ENCODE measurements at places on chromosomes 2 and 18.

- DNase-seq: no peak
Observed at GRCh38 chr18:31301201-31301655, 16.7 kb upstream of the DSG1 start.

DNA sequence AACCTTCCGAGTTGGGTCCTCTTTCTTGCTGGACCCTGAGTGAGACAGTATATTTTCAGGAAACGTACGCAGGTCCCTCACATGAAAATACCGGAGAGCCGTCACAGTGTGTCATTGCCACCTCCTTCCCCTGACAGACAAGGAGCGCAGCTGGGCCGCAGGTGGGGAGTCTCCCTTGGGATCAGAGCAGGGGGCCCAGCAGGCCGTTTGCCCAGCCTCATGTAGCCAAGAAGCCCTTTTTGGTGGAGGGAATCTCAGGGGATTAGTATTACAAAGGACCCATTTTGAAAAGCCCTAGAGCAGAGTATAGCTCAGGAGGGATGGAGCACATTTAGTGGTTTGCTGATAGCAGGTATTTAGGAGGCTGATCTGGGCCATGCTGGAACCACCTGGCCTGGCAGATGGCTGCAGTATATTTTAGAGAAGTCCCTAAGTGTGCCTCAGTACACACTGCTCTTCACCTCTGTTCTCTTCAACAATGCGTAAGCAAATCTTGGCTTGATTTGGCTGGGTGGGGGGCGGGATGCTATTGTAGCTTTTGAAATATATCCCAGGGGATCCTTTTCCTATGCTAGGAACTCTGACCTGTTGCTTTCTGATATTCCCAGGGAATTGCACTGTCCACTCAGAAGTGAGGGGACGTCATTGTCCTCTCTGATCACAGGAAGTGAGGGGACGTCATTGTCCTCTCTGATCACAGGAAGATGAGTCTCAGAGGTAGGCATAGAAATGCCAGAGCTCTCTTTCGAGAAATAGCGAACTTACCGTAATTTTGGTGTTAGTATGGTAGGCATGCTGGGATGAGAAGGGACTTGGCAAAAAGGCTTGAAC is 171.9 kb downstream of the HRH4 start:
- DNase-seq: no peak

DNA sequence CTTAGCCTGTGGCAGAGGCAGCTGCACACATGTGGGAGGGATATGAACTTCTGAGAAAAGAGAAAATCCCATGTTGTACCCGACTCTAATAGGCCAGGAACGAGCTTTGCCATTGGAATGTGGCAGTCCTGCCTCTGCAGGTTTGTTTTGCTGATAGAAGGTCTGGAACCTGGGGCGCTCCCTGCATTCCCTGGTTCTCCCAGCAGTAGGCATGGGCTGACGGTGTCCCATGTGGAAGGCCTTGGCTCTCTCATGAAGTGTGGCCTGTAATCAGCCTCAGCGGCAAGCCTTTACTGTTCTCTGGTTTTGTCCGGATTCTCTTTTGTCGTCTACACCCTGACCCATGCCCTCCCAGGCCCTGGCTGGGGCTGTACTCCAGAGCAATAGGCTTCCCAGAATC is 72.3 kb downstream of the KIF5C start:
- no peak for DNase-seq

GRCh38 chr2:231387904-231388724 is 7.4 kb upstream of the B3GNT7 start:
- DNase-seq: no peak

DNA sequence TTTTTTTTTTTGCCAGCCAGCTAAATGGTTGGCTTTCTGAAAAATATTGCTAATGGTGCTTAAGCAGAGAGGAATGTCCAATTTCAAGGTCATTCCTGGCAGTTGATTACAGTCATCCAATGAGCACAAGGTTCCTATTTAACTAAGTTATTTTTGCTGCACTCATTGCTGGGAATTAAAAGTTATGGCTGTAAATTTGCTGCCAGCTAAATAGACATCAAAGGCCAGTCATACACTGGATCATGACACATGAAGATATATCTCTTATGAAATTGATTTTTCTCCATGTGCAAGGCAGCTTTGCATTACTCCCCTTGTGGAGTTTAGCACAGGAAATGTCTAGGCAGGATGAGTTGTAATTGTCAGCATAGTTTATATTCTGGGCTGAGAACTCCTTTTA is 1898.4 kb upstream of the CELF4 start:
- DNase-seq: no peak

Measured in CD4-positive, alpha-beta T cell treated with Interleukin-15 for 4 hours (primary cell).